Posterior vena cava (tissue), 2 donors: ENCODE measurements at places on chromosomes 12 and 14. TPM values are rescaled to one million over a fixed set of nuclear protein-coding genes. Genes with fewer than 3 reads are reported as not detected.

DNA sequence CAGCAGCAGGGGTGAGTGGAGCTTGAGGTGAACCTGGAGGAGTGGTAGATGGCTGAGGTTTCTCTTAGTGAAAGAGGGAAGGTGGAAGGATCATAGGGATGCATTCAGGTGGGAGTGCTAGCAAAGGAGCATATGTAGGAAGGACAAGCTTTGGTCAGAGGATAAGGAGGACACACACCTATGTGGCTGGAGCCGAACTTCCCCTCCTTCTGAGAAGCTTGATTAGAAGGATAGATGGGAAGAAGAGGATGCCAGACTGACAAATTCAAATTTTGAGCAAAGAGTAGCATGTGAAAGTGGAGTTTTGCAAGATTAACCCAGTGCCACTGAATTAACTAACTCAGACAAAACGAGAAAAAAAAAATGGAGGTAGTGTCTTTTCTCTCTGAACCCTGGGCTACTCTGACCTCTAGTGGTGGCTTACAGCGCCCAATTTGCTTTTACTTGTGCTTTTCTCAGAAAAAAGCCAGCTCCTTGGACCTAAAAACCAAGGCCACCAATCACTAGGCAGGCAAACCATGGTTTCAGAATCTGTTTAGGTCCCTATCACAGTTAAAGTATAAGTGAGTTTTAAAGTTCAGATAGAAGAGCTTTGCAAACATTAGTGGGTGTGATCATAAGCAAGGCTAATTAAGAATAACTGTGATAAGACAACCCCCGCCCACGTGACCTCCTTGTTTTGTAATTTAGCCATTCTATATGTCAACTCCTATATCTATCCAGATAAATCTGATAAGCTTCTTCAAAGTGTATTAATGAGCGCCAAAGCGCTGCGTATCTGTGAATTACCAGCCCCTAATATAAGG lies 15.5 kb downstream of the EMP1 start:
- no peak for DNase-seq

The CCDC196 gene
- total RNA-seq, result not detected

GRCh38 chr12:5163661-5164060 lies 120.0 kb downstream of the KCNA5 start:
- no peak for DNase-seq

GRCh38 chr12:97994746-97995484 lies 520.5 kb upstream of the TMPO start:
- DNase-seq, result no peak

DNA sequence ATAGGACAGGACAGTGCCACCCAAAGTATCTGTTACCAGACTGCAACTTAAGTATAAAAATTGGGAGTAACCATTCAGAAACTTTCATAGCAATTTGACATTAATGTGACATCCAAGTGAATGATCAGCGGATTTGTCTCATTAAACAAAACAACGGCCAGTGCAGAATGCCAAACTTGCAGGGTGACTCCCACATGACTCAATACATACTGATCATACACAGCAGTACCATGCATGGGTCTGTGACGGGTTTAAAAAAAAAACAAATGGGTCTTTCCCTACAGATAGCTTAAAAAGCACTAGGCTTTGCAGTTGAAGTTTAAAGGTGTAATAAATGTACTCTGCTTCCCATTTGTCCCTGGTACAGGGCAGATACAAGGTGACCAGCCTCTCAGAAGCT lies 116.6 kb downstream of the SLC35F4 start:
- DNase-seq, result no peak

GRCh38 chr12:13208533-13209435 lies 12.3 kb downstream of the EMP1 start:
- no peak for DNase-seq

DNA sequence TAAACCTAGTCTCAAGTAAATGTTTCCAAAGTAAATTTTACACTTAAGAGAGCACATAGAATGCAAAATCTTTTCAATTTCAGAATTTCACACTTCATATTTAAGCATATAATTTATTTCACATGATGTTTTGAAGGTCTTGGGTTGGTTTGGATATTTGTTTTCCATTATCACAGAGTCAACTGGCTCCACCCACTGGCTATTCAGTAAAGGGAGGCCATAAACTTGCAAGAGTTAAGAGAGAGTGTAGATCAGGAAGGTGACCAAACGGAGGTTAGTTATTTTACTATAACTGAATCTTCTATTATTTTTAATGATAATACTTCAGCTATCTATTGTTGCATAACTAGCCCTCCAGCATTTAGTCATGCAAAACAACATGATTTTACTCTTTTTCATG lies 6.2 kb upstream of the CPNE8 start:
- no peak for DNase-seq

- no peak for DNase-seq
Measured at GRCh38 chr14:35423621-35424020, 19.1 kb upstream of the NFKBIA start.

DNA sequence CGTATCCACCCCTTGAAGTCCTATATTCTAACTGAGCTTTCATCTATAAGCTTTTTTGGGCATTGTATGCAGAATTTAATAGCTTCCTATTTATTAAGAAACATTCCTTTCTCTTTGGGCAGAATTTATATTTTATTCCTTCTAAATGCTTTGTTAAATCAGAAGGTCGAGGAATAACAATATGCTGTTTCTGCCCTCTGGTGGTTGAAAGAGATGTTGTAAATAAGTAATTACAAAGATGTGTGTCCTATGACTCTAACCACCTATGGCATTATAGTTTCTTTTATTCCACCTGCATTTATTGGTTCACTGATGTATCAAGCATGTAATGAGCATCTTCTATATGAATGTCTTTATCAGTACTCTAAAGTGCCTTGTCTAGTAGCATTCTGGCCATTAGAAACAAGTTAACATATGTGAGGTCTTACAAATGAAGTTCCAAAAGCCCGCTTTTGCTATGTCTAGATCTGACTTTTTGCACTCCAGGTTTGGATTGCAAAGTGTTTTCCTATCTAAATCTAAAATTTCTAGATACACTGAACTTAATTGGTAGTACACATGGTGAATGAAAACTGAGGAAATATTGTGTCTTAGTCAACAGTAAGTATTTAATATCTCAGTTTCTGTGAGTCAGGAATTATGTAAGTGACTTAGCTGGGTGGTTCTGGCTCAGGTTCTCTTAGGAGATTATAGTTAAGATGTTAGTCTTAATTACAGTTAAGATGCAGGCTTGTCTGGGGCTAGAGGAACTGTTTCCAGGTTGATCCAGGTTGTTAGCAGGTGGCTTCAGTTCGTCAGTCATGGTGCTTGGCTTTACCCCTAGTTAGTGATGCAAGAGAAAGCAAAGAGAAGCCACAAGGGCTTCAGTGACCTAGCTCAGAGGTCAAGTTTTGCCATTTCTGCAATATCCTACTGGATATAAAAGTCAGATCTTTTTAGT lies 57.5 kb downstream of the PLEKHA5 start:
- DNase-seq, result no peak

The TAS2R7 gene
- not detected for total RNA-seq
